Stimulated activated CD4-positive, alpha-beta T cell treated with anti-CD3 and anti-CD28 coated beads, Interleukin-1b, Interleukin-23, amount 100 ng/mL, for 48 hours (primary cell): ENCODE measurements at places on chromosomes 16 and 17.

DNA sequence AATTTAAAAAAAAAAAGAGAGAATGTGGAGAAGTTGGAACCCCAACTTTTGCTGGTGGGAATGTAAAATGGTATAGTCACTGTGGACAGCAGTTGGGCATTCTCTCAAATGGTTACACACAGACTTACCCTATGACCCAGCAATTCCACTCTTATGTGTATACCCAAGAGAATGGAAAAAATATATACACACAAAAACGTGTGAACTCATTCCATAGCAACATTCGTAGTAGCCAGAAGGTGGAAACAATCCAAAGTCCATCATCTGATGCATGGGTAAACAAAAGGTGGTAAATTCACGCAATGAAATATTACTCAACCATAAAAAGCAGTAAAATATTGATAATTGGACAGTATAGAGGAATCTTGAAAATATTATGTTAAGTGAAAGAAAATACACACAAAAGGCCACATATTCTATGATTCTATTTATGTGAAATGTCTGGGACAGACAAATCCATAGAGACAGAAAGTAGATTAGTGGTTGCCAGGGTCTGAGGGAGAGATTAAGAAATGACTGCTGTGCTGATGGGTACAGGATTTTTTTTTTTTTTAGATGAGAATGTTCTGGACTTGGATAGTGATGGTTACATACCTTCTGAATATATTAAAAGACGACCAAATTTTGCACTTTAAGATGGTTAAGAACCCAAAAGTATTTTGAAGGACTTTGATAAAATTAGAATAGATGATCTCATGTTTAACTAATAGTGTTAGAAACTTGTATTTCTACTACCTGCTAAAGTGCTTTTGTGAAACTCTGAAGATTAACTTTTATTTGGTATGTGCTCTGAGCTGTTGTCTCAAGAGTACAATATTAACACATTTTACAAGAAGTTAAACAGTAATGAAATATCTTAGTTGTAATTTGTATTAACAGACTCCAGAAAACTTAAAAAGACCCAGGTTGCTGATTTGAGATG, 60.9 kb downstream of the MRTFB start:
- no peak for DNase-seq

DNA sequence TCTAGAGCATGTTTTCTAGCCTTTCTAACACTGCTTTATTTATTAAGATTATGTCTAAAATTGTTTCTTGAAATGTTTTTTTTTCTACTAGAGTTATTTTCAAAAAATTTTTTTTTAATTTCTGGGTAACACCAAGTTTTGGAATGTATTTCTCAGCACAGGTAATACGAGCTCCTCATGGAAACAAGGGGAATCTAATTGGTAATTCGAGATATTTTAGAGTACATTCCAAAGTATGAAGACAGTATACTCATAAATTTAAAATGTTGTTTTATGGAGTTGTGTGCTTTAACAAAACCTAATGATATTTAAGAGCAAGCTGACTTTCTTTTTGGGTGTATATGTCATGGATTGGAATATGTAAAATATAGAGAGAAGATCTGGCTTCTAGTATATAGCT, 42.4 kb downstream of the OMG start:
- no peak for DNase-seq

GRCh38 chr17:57420734-57421717, 164.7 kb downstream of the MSI2 start:
- no peak for DNase-seq

DNA sequence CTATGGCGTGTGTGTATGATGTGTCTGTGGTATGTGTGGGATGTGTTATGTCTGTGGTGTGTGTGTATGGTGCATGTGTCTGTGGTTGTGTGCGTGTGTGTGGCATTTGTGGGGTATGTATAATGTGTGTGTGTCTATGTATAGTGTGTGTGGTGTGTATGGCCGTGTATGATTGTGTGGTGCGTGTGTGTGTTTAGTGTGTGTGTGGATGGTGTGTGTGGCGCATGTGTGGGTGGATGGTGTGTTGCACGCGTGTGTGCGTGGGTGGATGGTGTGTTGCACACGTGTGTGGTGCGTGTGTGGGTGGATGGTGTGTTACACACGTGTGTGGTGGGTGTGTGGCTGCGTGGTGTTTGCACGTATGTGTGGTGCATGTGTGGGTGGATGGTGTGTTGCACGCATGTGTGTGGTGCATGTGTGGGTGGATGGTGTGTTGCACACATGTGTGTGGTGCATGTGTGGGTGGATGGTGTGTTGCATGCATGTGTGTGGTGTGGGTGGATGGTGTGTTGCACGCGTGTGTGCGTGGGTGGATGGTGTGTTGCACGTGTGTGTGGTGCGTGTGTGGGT, 5.6 kb upstream of the SLC38A10 start:
- DNase-seq, result no peak

- DNase-seq, result no peak
Measured at GRCh38 chr17:80822700-80823410, 168.8 kb upstream of the CHMP6 start.

DNA sequence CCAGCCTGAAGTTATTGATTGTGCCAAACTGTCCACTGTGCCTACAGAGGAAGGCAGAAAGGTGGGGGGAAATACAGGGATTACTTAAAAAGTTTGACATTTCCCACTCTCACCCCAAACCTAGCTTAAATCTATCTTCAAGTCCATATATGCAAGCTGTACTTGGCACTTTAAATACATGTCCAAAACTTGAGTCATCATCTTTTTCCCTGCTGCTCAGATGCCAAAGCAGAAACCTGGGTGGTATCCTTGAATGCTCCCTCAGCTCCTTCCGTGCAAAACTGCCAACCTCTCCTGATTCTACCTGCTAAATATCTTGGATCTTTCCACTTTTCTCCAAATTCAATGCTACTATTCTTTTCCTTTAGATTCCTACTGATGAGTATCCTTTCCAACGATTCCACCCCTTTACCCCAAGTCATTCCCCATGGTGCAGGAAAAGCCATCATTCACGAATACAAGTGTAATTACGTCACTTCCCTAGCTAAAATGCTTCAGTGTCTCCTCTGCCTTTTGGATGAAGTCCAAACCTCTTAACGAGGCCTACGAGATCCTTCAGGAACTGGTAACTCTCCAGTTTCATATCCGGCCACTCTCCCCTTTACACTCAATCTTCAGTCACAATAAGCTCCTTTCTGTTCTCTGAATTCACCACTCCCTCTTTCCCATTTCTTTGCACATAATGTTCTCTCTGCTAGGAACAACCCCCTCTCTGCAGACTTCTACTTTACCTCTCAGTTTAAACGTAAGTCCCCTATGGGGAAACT, 9.3 kb downstream of the BECN1 start:
- no peak for DNase-seq

- DNase-seq, result no peak
Measured at GRCh38 chr16:3274490-3274889, 8.8 kb upstream of the ZNF263 start.

- DNase-seq, result no peak
Measured at GRCh38 chr16:78506367-78507193, 407.1 kb downstream of the WWOX start.

- no peak for DNase-seq
Measured at GRCh38 chr16:77850636-77851333, 62.4 kb downstream of the VAT1L start.

DNA sequence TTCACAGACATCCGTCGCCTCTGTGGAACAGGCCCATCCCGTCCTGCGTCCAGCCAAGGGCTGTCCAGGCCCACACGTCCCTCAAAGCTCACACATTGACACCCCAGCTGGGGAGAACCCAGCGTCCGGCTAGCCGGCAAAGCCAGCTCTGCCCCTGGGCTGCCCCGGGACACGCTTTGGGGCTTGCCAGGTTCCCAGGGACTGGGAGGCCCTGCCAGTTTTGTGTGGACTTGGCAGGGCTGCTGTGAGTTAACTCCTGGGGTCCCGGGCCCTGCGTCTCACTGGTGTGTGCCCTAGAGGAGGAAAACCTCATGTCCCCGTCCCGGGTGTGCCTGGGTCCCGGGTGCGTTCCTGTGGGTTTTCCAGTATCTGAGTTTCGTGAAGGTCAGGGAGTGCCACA, 6.3 kb downstream of the SOX8 start:
- no peak for DNase-seq

DNA sequence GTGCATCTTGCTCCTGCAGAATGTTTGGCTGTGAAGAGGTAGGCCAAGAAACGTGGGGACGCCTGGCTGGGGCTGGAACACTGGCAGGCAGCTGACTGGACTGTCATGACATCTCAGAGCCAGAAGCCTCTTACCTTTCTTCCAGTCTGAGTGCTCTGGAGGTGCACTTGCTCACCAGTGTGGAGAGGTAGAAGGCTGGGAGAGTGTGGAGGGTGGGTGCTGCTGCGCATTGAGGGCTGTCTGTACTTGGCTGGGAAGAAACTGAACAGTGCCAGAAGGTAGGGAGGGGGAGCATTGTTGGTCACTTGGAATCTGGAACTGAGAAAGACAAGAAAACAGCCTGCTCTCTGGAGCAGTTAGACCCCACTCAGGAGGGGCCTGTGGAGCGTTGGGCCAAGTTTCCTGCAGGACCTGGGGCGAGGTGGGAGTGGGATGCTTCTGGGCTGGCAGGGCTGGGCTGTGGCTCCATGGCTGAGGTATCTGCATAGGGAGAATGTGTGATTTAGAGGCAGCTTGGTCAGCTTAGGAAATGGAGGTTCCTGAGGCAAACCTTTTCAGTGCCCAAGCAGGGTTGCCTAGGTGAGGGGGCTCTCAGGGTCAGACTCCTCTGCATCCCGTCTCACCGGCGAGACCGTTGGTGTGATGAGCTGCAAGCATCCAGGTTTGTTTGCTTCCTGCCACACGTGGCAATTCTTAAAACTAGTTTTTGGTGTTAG, 55.1 kb downstream of the KSR1 start:
- no peak for DNase-seq

DNA sequence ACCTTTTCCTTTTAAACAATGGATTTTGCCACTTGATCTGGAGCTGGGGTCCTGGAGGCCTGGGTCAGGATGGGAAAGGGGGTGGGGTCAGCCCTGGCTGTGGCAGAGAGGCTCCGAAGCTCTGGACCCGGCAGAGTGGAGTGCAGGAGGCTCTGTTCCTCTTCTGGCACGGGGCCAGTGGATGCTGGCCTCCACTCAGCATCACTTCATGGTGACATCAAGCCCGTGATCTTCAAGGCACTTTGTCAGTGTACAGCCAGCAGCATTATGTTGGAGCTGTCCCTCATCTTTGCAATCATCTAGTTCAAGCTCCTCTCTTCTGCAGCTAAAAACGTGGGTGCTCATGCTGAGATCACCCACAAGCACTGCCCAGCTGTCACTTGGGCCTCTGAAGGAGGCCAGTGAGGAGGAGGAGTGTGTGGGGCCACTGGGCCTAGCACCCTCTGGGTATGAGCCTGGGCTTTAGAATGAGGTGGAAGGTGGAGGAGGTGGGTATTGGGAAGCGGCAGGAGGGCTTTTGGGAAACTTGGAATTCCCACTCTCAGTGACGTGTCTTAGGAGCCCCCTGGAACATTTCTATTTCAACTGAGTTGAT, 45.9 kb upstream of the MGAT5B start:
- no peak for DNase-seq

- DNase-seq, result no peak
Measured at GRCh38 chr16:50591209-50591608, 43.0 kb downstream of the NKD1 start.

GRCh38 chr16:23678430-23679273, at the start of gene PLK1:
TSS of gene PLK1 (plus strand) at chr16:23678889. CDS start at chr16:23678933, 44 bp downstream.
- peak; percentile 86 for DNase-seq

GRCh38 chr17:41024697-41025096, 2.3 kb downstream of the KRTAP1-5 start:
- no peak for DNase-seq

GRCh38 chr16:67752641-67753040, 33.5 kb upstream of the GFOD2 start:
- DNase-seq, result no peak

DNA sequence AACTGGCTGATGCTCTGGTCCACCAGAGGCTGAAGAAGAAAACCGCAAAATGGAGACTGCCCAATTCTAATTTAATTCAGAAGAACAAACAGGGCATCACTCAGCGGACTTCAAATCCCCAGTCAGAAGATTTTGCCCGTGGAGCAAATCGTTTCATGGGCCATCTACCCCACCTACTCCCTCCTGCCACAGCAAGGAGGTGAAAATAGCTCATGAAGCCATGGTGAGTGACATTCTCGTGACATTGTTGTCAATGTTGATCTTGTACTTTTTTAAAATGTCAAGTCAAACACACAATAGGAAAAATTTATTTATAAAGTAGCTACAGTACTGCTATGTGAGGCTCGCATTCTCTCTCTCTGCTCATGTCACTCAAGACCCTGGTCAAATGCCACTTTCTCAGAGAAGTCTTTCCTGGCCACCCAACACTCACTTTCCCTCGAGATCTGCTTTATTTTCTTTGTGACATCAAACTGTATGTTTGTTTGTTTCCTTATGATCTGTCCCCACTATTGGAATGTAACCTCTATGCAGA, 31.3 kb upstream of the SOX9 start:
- no peak for DNase-seq

- no peak for DNase-seq
Measured at GRCh38 chr16:8182761-8183160, 407.6 kb downstream of the TMEM114 start.

GRCh38 chr17:42052346-42052877, 2.0 kb upstream of the C17orf113 start:
- DNase-seq, result no peak

DNA sequence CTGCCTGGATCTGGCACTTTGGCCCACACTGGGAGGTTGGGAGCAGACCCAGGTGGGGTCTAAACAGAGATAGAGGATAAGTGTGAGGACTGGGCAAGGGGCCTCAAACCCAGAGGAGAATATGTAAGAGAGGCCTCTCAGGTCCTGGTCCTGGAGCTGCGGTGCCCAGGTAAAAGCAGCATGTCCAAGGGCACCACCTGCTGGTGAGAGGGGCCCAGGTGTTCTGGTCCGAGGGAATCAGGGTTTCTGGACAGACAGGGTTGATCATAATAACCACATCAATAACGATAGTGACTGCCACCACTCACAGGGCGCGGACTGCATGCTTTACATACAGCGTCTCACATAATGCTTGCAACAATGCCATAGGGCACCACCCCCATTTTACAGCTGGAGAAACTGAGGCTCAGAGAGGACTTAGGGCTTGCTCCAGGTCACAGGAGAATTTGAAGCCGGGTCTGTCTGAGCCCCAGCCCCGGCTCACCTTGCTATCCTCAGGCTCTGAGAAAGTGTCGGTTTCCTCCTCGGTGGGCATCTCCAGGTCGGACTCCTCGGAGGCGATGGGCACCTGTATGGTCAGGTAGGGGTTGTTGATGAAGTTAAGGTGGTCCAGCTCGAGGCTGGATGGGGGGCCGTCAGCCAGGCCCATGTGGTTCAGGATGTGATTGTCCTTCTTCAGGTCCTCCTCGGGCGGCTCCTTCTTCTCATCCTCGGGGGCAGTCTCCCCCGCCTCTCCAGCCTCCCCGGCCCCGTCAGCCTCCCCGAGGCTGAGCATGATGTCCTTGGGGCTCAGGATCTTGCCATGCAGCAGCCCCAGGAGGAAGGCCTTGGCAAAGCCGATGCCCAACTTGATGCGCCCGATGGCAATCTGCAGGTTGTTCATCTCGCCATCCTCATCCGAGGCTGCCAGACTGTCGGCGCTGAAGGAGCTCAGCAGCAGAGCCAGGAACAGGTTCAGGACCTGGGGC, 19.1 kb upstream of the CD79B start:
- DNase-seq, result peak; percentile 19
